Immature natural killer cell (primary cell): ENCODE measurements at places on chromosomes 4 and X. TPM values are rescaled to one million over a fixed set of nuclear protein-coding genes. Genes with fewer than 3 reads are reported as not detected.

The C1QTNF7 gene
- polyA plus RNA-seq, result not detected

The SPON2 gene
- 1,079 TPM for polyA plus RNA-seq

The USP17L18 gene
- polyA plus RNA-seq, result not detected

The MID1 gene
- not detected for polyA plus RNA-seq

The CLTRN gene
- 0.61 TPM for polyA plus RNA-seq

The ATP2B3 gene
- not detected for polyA plus RNA-seq

The RNF128 gene
- polyA plus RNA-seq, result not detected

The P2RY10 gene
- polyA plus RNA-seq, result 5.4 TPM

- no peak for DNase-seq
- no peak overlapping the region for H3K27ac ChIP-seq
- no peak overlapping the region for H3K4me3 ChIP-seq
- no peaks in the 10 kb centered on the region for H3K4me1 ChIP-seq
- no peaks in the 10 kb centered on the region for H3K27me3 ChIP-seq
- no peaks in the 10 kb centered on the region for H3K36me3 ChIP-seq
These were observed 220.6 kb upstream of the FAM241A start for GRCh38 chr4:111924696-111925095.

GRCh38 chr4:101141230-101141629 is 206.1 kb downstream of the PPP3CA start:
- H3K27ac ChIP-seq, result peak overlapping the region; percentile 23
- H3K4me1 ChIP-seq, result peaks cover 89% of the 10 kb centered on the region
- H3K36me3 ChIP-seq, result no peaks in the 10 kb centered on the region

DNA sequence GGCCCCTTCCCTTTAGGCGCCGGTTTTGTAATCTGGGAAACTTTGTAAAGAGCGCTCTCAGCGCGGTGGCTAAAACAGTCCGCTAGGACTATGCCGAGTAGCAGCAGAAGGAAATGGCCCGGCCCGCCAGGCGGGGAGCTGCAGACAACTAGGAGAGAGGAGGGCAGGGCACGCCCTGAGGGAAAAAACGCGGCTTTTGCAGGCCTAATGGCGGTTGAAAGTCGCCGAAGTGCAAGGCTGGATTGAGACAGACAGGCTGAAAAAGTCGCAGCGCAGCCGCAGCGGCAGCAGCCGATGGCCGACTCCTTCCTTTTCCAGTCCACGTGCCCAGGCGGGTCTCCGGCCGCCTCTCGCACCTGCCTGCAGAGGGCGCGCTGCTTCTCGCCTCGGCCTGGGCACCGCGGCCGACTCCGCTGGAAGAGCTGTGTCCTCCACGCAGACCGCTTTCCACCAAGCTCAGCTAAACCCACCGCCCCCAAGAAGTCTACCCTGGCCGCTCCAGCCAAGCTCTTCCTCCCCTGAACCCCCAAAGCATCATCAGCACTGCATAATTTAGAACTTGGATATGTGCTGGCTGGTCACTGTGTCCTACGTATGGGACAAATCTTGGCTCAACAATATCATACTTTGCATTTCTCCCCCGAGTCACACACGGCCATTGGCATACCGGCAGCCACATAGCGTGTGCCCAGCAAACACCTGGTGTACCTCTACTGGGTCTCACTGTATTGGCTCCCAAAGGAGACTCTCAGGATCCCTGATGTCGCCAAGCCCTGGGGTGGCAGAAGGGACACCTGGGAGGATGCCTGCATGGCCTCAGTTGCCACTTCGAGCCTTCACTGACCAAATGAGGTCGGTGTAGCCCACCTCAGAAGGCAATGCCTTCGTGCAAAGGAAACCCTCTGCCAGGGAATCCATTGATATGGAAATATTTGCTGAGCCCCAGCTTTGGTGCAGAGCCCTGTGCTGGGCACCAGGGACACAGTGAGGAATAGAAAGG is 14.5 kb downstream of the SLC25A5 start:
- peak overlapping the region; percentile 91 for H3K4me3 ChIP-seq
- no peaks in the 10 kb centered on the region for H3K36me3 ChIP-seq
- peaks cover 2% of the 10 kb centered on the region for H3K27me3 ChIP-seq
- peak overlapping the region; percentile 30 for H3K27ac ChIP-seq
- H3K4me1 ChIP-seq, result peaks cover 11% of the 10 kb centered on the region

DNA sequence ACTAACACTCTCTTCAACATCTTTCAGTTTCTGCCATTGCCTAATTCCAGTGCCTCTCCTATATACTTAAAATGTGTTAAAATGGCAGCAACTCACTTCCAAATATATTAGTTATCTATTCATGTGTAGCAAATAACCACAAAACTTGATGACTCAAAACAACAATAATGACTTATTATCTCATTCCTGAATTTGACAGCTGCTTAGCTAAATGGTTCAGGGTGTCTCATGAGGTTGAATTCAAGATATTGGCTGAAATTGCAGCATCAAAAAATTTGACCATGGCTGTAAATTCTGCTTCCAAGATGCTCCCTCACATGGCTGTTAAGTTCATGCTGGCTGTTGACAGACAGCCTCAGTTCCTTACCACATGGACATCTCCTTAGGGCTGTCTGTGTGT is 25.3 kb downstream of the PITX2 start:
- no peak overlapping the region for H3K27ac ChIP-seq
- H3K36me3 ChIP-seq, result no peaks in the 10 kb centered on the region
- no peak overlapping the region for H3K4me3 ChIP-seq
- DNase-seq, result no peak

DNA sequence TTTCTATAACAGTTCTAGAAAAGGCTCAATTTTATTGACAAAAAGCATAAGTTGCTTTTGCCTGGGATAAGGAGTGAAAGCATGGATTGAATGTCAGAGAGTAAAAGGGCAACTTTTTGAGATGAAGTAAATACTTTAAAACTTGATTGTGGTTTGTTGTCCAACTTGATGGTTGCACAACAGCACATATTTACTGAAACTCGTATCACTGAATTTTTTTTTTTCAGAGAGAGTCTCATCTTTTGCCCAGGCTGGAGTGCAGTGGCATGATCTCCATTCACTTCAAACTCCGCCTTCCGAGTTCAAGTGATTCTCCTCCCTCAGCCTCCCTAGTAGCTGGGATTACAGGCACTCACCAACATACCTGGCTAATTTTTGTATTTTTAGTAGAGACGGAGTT is 856.8 kb downstream of the SH3BGRL start:
- no peak overlapping the region for H3K27ac ChIP-seq
- no peaks in the 10 kb centered on the region for H3K36me3 ChIP-seq
- DNase-seq, result no peak
- H3K4me1 ChIP-seq, result no peaks in the 10 kb centered on the region
- no peak overlapping the region for H3K4me3 ChIP-seq

DNA sequence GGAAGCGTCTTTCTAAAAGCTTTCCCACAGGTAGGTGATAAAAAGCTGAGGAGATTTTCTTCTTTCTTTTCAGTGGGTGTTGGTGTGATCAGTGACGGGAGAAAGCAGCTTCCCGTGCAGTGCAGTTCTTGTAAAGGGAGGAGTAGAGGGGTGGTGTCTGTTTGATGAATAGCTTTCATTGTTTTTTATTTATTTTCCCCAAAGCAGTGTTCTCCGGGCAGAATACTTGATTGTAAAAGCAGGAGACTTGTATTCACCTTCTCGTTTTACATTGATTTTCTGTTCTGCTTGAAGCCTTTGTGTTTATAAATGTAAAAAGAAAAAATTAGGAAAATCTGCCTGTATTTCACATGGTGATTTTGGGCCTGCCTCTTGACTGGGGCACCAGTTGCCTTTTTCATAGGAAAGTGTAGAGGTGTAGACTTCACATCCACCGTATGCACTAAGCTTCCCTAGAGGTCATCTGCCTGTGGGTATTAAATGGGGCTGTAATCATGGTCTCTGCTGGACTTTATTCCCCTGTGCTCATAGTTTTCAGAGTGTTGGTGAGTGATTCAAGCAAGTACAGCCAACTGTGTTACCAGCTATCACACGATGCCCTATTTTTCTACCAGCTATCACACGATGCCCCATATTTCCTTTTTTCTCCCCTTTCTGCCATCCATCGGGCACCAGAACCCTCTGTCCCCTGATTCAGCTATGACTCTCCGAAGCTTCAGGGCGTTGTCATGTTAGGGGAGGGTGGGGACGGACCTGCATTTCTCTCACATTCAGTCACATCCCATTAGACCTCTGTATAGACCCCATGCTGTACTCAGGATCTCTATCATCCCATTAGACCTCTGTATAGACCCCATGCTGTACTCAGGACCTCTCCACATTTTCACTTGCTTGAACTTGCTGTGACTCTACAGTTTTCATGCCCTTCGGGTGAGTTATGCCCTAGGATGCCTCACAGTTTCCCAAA is 526.5 kb downstream of the TRIML1 start:
- H3K4me3 ChIP-seq, result no peak overlapping the region
- no peaks in the 10 kb centered on the region for H3K36me3 ChIP-seq
- peaks cover 2% of the 10 kb centered on the region for H3K27me3 ChIP-seq

- no peak for DNase-seq
- H3K4me3 ChIP-seq, result peak overlapping the region; percentile 37
- peak overlapping the region; percentile 73 for H3K27ac ChIP-seq
- H3K27me3 ChIP-seq, result no peaks in the 10 kb centered on the region
- H3K4me1 ChIP-seq, result peaks cover 34% of the 10 kb centered on the region
These were observed 143.0 kb downstream of the STIM2 start for GRCh38 chr4:27003642-27004113.

GRCh38 chr4:187714957-187715356 is 280.6 kb upstream of the ZFP42 start:
- DNase-seq, result no peak
- H3K27me3 ChIP-seq, result no peaks in the 10 kb centered on the region
- H3K27ac ChIP-seq, result no peak overlapping the region
- no peaks in the 10 kb centered on the region for H3K4me1 ChIP-seq
- H3K4me3 ChIP-seq, result no peak overlapping the region
- no peaks in the 10 kb centered on the region for H3K36me3 ChIP-seq

DNA sequence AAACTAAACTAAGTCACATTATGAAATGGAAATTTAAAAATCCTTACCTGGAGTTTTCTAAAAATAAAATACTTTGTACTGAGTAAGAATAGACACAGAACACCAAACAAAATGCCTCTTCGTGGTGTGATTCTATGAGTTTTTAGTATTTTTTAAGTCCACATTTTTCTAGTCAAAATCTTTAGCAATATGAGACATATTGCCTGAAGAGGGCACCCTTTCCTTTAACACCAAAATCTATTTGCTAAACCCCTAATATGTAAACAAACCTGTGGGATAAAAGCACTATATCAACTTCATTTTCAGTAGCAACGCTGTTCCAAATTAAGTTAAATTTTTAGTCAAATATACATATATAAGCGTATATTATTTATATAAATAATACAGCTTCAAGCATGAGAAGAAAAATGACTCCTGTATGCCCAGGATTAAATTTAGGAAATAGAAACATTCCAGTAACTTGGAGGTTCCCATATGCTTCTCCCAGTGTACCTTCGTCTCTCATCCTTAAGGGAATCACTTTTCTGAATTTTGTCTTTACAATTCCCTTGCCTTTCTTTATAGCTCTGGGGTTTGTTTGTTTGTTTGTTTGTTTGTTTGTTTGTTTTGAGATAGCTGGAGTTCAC is 23.0 kb upstream of the PGM2 start:
- H3K4me1 ChIP-seq, result no peaks in the 10 kb centered on the region
- H3K36me3 ChIP-seq, result no peaks in the 10 kb centered on the region
- peaks cover 4% of the 10 kb centered on the region for H3K27me3 ChIP-seq

- no peak overlapping the region for H3K27ac ChIP-seq
- no peak for DNase-seq
- H3K4me3 ChIP-seq, result no peak overlapping the region
- H3K4me1 ChIP-seq, result no peaks in the 10 kb centered on the region
These were observed 88.5 kb downstream of the DCUN1D4 start for GRCh38 chr4:51931461-51931860.

DNA sequence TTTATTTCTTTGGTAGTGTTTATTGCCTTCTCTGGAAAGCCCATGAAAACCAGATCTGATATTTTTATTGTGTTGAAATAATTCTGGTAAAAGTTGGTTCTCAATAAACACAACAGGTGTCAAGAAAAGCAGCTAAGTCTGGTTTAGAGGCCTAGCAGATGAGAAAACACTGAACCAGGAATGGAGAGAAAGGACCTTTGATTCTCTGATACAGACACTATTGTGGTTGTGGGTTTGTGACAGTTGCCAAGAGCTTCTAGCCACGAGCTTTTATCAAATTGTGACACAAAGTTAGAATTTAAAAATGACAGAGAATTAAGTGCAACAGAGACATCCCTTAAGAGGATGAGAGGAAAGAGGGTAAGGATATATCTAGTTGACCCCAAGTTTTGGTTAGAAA is 42.6 kb downstream of the DDIT4L start:
- peaks cover 2% of the 10 kb centered on the region for H3K27me3 ChIP-seq
- no peak overlapping the region for H3K4me3 ChIP-seq
- H3K27ac ChIP-seq, result no peak overlapping the region
- H3K36me3 ChIP-seq, result no peaks in the 10 kb centered on the region

DNA sequence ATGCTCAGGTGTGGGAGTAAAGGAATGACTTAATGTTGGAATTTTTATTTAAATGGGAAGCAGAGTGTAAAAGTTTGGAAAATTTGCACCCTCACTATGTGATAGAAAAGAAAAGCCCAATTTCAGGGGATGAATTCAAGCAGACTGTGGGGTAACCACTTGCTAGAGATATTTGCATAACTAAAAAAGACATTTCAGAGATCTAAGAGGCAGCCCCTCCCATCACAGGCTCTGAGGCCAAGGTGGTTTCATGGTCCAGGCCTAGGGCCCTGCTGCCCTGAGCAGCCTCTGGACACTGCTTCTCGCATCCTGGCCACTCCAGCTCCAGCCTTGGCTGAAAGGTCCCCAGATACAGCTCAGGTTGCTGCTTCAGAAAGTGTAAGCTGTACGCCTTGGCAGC is 5.9 kb upstream of the XPNPEP2 start:
- no peak overlapping the region for H3K4me3 ChIP-seq
- no peak for DNase-seq
- H3K4me1 ChIP-seq, result peaks cover 10% of the 10 kb centered on the region

DNA sequence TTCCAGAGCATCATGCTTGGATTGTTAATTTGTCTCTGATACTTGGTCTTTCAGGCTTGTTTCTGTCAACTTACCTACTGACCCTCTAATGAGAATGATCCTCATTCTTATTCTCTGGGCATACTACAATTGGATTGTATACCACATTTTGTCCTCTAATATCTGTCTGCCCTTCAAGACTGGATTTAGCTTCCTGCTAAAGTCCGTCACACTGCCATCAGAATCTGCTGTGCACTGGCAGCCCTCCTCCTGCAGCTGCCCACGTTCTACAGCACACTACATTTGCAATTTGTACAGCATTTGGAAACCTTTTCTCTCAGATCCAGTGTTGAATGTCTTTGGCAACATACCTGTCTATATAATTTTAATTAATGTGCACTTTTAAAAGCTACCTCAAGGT is 183.1 kb downstream of the ZNF330 start:
- H3K36me3 ChIP-seq, result no peaks in the 10 kb centered on the region
- no peak overlapping the region for H3K27ac ChIP-seq

DNA sequence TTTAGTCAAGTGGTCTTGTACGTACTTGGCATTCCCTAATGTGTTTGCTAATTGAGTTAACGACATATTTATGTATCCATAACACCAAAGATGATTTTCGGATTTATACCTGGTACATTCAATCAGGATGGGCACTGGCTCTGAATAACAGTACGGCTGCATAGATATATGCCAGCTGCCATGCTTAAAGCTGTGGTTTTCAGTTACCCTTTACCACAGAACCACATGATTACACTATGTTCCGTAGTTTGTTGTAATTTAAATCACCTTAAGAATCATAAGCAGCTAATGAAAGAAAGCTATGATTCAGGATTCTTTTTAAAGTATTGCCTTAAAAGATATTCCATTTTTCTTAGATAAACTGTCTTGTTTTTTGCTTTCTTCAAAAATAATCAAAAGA is 53.6 kb downstream of the FIP1L1 start:
- no peak overlapping the region for H3K27ac ChIP-seq
- H3K27me3 ChIP-seq, result no peaks in the 10 kb centered on the region
- H3K36me3 ChIP-seq, result peaks cover 28% of the 10 kb centered on the region
- peak; percentile 13 for DNase-seq

GRCh38 chr4:121324331-121324730 is 56.5 kb downstream of the QRFPR start:
- H3K4me1 ChIP-seq, result no peaks in the 10 kb centered on the region
- no peak for DNase-seq
- peaks cover 7% of the 10 kb centered on the region for H3K27me3 ChIP-seq
- H3K4me3 ChIP-seq, result no peak overlapping the region
- H3K36me3 ChIP-seq, result no peaks in the 10 kb centered on the region
- no peak overlapping the region for H3K27ac ChIP-seq
